Spleen (tissue), 13 donors: ENCODE measurements at places on chromosomes 5 and 9. TPM values are rescaled to one million over a fixed set of nuclear protein-coding genes. Genes with fewer than 3 reads are reported as not detected.
A peak's percentile ranks its signal among the peaks of the same experiment; 100 is the strongest.

DNA sequence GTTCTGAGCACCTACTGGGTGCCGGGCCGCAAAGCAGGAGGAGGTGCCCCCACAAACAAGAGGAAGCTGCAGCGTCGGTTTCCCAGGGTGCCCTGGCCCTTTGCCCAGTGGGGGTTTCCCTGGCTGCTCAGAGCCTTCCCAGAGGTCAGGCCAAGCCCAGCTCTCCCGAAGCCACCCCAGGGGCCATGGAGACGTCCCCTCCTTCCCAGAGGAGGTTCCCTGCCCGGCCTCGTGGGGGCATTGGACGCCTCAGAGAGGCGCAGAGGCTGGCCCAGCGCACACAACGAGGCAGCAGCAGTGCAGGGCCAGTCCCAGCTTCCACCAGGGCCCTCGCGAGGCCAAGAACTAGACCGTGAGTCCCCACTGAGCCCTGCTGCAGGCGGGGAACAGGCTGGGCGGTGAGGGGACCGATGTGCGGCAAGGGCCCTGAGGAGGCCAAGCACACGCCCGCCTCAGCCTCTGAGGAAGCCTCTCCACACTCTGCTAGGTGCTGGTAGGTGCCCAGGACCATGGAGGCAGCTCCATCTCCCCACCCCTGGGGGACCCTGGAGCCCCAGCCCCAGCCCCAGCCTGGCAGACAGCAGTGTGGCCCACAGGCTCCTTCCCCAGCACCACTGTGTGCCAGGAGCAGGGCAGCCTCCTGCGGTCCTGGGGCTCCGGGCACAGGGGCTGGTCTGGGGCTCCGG is 7.0 kb downstream of the DIPK1B start:
- H3K4me3 ChIP-seq, result no peak overlapping the region
- peak overlapping the region; percentile 14 for H3K27ac ChIP-seq
- DNase-seq, result peak; percentile 86
- peaks cover 38% of the 10 kb centered on the region for H3K36me3 ChIP-seq
- peaks cover 68% of the 10 kb centered on the region for H3K4me1 ChIP-seq
- H3K27me3 ChIP-seq, result no peaks in the 10 kb centered on the region

DNA sequence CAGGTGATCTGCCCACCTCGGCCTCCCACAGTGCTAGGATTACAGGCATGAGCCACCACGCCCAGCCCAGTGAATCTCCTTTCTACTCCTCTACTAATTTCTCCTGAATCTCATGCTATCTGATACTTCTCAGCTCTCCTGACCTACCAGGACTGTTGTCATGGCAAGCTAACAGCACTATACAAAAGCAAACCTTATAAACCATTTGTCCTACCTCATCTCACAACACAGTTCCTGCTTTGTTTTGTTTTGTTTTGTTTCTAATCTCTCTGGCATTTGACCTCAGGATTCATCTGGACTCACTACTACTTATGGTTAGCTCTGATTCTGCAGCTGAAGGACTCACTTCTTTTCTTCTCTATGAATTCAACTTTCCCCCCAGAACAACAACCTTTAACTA is 734.8 kb downstream of the TLE1 start:
- DNase-seq, result no peak
- no peak overlapping the region for H3K4me3 ChIP-seq
- no peaks in the 10 kb centered on the region for H3K27me3 ChIP-seq
- H3K4me1 ChIP-seq, result no peaks in the 10 kb centered on the region

GRCh38 chr5:14265570-14265969 is 122.4 kb downstream of the TRIO start:
- H3K27ac ChIP-seq, result no peak overlapping the region
- H3K4me3 ChIP-seq, result no peak overlapping the region
- H3K36me3 ChIP-seq, result no peaks in the 10 kb centered on the region
- peaks cover 24% of the 10 kb centered on the region for H3K4me1 ChIP-seq

DNA sequence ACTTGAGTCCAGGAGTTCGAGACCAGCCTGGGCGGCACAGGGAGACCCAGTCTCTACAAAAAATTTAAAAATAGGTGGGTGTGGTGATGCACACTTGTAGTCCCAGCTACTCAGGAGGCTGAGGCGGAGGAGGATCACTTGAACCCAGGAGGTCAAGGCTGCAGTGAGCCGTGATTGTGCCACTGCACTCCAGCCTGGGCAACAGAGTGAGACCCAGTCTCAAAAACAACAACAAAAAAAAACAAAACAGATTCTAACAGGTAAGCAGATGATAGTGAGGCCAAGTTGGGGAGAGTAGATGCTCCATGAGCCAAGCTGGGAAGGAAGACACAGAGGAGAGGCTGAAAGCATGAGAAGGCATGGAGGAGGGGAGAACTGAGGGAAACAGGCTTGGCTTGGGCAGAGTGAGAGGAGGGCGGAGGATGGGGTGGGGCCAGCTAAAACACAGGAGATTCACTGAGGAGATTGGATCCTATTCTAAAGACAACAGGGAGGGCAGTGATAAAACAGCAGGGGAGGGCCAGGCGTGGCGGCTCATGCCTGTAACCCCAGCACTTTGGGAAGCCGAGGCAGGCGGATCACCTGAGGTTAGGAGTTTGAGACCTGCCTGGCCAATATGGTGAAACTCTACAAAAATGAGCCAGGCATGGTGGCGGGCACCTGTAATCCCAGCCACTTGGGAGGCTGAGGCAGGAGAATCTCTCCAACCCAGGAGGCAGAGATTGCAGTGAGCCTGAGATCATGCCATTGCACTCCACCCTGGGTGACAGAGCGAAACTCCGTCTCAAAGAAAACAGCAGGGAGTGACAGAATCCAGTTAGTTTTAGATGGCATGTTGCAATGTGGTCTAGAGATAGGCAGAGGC is 8.4 kb downstream of the RPS14 start:
- H3K27ac ChIP-seq, result no peak overlapping the region
- no peak overlapping the region for H3K4me3 ChIP-seq
- H3K4me1 ChIP-seq, result peaks cover 4% of the 10 kb centered on the region
- no peaks in the 10 kb centered on the region for H3K27me3 ChIP-seq

GRCh38 chr5:55437859-55438206 is 96.9 kb downstream of the PLPP1 start:
- no peaks in the 10 kb centered on the region for H3K27me3 ChIP-seq
- peaks cover 14% of the 10 kb centered on the region for H3K4me1 ChIP-seq
- H3K4me3 ChIP-seq, result no peak overlapping the region
- H3K36me3 ChIP-seq, result no peaks in the 10 kb centered on the region
- no peak for DNase-seq
- H3K27ac ChIP-seq, result peak overlapping the region; percentile 58

DNA sequence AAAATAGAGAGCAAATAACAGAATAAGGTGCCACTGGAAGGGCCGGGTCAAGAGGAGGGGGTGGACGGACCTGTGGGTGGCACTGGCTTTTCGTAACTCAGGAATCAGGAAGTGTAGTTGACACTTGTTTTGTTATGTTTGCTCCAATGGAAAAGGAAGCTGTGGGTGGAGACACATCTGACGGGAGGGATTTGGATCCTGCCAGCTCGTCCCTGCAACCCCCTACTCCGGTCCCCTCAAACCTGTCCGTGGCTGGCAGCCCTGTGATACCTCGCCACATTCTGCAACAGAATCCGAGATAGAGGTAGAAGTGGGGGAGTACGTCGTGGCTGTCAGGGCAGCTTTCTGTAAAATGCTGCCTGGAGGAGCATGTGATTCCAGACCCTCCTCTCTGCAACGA is 104.2 kb upstream of the IER5L start:
- H3K4me1 ChIP-seq, result no peaks in the 10 kb centered on the region
- DNase-seq, result peak; percentile 69
- H3K36me3 ChIP-seq, result peaks cover 4% of the 10 kb centered on the region
- H3K27me3 ChIP-seq, result no peaks in the 10 kb centered on the region
- H3K27ac ChIP-seq, result peak overlapping the region; percentile 40

DNA sequence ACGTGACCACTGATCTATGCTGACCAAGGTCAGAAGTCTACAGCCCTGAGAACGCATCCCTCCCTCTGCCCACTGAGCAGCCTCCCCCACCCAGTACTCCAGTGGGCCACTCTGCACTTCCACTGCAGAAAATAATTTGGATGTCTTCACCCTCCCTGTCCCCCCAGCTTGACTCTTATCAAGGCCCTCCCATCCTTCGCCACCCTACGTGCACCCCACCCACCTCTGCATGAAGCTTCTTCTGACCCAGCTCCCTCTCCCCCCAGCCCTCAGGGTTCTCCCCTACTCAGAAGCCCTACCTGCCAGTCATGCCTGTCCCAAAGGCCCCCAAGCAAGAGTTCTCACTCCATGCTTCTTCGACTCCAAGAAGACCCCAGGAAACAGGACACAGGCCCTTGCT is 138.5 kb upstream of the FSTL4 start:
- H3K36me3 ChIP-seq, result no peaks in the 10 kb centered on the region
- H3K27ac ChIP-seq, result no peak overlapping the region
- no peak for DNase-seq
- no peaks in the 10 kb centered on the region for H3K4me1 ChIP-seq

DNA sequence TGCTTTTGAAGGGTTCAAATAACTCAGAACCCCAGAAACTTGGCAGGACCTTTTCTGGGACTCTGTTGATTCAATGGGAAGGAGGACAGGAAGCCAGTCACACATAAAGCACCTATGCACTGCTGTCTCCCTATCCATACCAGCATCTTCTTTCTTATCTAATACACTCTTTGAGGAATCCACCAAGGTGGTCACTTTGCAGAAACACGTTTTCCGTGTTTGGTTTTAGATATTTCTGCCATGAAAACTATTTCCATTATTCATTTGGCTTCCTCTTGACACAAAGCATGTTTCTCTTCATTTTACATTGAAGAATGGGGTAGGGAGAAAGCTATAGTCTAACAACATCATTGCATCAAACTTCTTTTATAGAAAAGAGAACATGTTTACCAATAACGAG is 76.5 kb upstream of the NR3C1 start:
- no peak overlapping the region for H3K4me3 ChIP-seq
- DNase-seq, result no peak
- H3K4me1 ChIP-seq, result no peaks in the 10 kb centered on the region
- no peaks in the 10 kb centered on the region for H3K27me3 ChIP-seq
- no peak overlapping the region for H3K27ac ChIP-seq
- no peaks in the 10 kb centered on the region for H3K36me3 ChIP-seq

DNA sequence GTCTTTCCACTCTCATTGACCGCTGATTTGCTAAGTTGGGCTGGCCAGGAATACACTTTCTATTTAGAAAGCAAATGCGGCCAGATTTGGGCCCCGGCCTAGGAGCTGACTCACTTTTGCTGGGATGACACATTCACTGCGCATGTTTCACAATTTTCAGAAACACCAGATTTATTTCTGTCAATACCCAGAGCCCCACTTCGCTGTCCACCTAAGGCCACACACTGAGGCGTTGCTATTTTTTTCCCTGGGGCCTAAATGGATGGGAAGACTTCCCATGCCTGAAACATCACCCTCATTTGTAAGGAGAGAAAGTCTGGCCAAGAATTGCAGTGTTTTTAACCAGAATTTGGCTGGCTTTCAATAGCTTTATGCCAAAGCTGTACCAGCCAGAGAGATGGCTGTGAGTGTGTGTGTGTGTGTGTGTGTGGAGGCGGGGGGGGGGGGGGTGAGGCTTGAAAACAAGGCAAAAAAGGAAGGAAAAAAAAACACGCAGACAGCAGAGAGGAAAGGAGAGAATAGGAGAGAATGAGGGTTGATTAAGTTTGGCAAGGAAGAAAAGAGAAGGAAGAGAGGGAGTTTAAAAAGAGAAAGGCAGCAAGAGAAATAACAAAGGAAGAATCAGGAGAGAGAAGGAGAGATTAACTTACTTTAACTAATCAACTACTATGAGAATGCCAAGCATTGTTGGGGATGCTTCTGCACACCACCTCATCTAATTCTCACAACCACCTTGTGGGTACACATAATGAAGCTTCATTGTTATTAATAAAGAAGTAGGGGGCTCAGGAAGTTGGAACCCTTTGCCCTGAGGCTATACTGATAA is 261.4 kb upstream of the KLF4 start:
- no peaks in the 10 kb centered on the region for H3K27me3 ChIP-seq
- H3K27ac ChIP-seq, result peak overlapping the region; percentile 33
- H3K4me3 ChIP-seq, result no peak overlapping the region
- no peaks in the 10 kb centered on the region for H3K36me3 ChIP-seq
- peaks cover 8% of the 10 kb centered on the region for H3K4me1 ChIP-seq

DNA sequence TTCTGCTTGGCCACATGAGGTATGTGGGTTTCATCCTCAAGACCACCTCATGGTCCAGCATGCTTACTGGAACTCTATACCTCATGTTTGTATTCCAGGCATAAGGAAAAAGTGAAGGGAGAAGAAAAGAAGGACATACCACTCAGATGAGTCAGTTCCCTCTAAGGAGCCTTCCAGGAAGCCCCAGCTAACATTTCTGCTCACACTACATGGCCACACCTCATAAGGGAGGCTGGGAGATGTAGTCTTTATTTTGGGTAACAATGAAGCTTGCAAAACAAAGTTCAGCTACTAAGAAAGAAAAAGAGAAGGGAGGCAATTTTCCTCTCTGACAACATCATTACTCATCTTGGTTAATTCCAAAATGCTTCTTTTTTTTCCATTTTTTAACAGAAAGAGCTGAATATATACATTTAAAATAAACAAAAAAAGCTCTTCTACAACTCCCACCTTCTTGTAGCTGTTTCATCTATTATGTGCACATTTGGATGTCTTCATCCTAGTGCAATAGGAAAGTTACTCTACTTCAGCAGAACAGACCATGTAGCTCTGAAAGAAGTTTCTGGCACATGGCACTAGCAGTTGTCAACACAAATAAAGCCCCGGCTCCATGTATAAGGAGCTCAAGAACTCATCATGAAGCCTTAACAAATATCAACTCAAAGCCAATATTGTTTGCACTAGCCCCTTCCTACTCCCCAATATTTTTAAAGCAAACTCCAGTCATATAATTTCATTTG is 123.6 kb upstream of the CCDC112 start:
- H3K27ac ChIP-seq, result no peak overlapping the region
- no peaks in the 10 kb centered on the region for H3K36me3 ChIP-seq
- no peaks in the 10 kb centered on the region for H3K4me1 ChIP-seq
- DNase-seq, result no peak

GRCh38 chr5:160293901-160294561 is 18.3 kb downstream of the CCNJL start:
- DNase-seq, result peak; percentile 88
- H3K4me1 ChIP-seq, result peaks cover 6% of the 10 kb centered on the region
- H3K27ac ChIP-seq, result peak overlapping the region; percentile 93
- no peaks in the 10 kb centered on the region for H3K27me3 ChIP-seq
- no peaks in the 10 kb centered on the region for H3K36me3 ChIP-seq

DNA sequence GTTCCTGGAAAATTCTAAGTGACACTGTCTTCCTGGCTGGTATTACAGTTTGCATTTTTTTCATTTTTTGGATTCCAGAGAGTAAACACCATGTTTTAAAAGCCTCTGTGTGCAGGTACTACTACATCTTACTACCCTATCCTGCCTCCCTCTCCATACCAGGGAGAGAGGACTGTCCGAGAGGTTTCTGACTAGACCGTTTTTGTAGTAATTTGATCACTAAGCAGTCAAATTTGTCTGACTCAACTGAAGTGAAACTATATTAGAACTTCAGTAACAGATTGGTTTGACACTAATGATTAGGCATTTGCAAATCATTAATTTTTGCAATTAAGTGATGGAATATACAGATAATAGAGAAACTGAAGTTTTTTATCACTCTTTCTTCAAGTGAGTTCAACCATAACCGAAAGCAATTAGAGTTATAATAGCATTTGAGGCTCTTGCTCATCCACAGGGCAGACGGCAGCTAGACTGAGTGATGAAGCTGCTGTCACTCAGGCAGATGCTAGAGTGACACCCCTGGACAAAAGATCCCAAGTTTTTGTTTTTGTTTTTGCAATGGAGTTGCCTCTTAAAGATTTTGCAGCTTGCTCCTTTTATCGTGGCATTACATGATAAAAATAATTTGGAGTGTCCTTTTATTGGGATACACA is 44.3 kb downstream of the SMARCA2 start:
- peaks cover 3% of the 10 kb centered on the region for H3K4me1 ChIP-seq
- no peak for DNase-seq
- H3K4me3 ChIP-seq, result no peak overlapping the region
- no peaks in the 10 kb centered on the region for H3K27me3 ChIP-seq
- H3K27ac ChIP-seq, result no peak overlapping the region

ENC1 gene
- 19.5 TPM for total RNA-seq

PLEKHG4B gene
- total RNA-seq, result 0.40 TPM

PAEP gene
- not detected for total RNA-seq

SLC6A19 gene
- not detected for total RNA-seq

RNF224 gene
- not detected for total RNA-seq

CORO2A gene
- total RNA-seq, result 6.8 TPM
